Frontal cortex (tissue), 4 donors: ENCODE measurements at places on chromosomes 5 and 9.
A peak's percentile ranks its signal among the peaks of the same experiment; 100 is the strongest.

DNA sequence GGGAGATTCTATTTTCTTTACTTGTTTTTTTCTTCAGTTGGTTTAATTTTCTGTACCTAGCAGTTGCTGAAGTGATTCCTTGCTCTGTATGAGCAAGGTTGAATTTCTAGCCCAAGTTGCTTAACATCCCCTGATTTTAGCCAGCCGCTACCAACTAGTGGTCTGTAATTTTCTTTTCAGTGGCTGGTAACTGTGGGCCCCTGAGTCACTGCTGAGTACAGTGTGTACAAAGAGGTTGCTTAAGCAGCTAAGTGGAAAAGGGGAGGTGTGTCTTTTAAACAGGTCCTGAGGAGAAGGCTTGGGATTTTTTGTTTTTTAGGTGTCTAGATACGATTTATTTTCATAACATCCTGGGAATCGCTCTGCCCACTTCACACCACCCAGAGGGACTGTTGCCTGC, 254.7 kb downstream of the NR3C1 start:
- DNase-seq: no peak

DNA sequence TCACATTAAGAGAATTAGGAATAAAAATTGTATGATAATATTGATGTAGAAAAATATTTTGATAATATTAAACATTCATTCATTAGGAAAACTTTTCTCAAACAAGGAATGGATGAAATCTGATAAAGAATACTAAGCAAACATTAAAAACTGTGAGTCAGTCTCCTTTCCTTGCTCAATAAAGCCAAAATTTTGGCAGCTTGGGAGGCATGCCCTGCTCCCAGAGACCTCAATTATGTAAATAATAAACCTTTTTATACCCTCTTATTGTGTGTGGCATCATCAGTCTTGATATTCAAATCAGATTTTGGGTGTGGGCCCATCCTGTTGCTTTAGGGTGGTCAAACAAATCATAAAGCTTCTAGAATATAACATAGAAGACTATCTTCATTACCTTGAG, 36.6 kb upstream of the CCL21 start:
- DNase-seq: no peak

- DNase-seq: no peak
Observed at GRCh38 chr9:94936419-94936818, 209.9 kb downstream of the AOPEP start.

DNA sequence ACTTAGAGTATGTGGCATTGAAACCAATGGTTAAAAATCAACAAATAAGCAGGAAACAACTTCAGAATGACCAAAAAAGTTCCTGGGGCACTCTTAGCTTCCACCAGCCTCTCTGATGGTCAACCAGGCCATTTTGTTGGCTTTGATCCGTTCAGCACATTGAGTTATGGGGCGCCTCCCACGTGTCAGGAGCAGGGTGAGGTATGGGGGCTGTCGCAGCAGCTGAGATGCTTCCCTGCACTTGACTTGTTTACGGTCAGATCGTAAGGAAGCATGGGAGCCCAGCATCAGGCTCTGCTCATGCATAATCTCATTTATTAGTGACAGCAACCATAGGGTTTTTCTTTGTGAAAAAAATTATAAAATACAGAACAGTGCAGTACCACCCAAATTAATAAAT, 16.7 kb downstream of the SYK start:
- no peak for DNase-seq

- DNase-seq: no peak
Observed at GRCh38 chr9:69157751-69158466, 16.2 kb upstream of the TJP2 start.

DNA sequence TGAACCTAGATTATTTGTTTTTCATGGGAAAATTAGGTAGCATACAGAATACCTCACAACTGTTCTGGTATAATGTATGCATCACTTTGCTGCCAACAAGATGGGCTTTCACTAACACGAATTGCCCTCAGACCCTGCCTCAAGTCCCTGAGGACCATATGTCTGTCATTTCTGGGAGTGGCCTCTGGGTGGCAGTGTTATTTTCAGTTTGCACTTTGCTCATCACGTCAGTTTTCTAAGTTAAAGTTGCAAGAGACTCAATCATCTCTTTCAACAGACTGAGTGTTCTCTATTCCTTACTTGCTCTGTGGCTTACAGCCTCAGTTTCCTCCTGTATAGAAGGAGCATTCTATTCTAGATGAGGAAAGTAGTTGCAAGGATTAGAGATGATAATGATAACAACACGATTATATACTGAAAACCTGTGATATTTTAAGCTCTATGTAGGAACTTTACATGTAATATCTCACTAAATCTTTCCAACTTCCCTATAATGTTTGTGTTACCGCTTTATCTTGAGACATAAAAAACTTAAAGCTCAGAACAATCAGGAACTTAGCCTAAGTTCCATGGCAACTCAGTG, 55.7 kb downstream of the TSSK1B start:
- DNase-seq: peak; percentile 57

DNA sequence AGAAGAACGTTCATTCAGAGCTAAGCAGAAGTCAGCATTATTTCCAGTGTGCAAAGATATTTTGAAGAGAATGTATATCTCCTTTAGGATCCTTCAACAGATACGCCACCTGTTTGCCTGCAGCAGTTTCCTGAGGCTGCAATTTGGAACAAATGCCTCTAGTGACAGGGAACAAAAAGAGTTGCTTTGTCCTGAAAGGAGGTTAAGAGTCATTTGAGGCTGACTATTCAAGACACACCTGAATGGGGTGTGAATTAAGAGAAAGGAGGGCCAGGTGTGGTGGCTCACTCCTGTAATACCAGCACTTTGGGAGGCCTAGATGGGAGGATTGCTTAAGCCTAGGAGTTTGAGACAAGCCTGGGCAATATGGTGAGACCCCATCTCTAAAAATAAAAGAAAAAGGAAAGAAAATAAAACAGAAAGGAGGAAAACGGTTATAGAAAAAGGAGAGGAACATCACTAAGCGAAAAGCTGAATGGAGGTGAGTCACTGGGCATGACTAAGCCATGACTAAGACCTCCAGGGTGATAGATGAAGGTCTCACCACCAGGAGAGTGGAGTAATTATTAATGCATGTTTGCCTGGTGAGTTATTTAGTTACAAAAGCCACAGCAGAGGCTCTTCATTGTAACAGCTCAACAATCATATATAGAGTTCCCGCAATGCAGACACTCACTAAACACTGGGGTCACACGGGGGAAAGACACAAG, 255.2 kb upstream of the TNC start:
- no peak for DNase-seq

- no peak for DNase-seq
Observed at GRCh38 chr5:33441241-33442177, 744 bp downstream of the TARS1 start.

- DNase-seq: no peak
Observed at GRCh38 chr9:89598926-89599325, 5.9 kb upstream of the GADD45G start.

- DNase-seq: no peak
Observed at GRCh38 chr9:79362100-79363081, 209.4 kb upstream of the TLE4 start.

DNA sequence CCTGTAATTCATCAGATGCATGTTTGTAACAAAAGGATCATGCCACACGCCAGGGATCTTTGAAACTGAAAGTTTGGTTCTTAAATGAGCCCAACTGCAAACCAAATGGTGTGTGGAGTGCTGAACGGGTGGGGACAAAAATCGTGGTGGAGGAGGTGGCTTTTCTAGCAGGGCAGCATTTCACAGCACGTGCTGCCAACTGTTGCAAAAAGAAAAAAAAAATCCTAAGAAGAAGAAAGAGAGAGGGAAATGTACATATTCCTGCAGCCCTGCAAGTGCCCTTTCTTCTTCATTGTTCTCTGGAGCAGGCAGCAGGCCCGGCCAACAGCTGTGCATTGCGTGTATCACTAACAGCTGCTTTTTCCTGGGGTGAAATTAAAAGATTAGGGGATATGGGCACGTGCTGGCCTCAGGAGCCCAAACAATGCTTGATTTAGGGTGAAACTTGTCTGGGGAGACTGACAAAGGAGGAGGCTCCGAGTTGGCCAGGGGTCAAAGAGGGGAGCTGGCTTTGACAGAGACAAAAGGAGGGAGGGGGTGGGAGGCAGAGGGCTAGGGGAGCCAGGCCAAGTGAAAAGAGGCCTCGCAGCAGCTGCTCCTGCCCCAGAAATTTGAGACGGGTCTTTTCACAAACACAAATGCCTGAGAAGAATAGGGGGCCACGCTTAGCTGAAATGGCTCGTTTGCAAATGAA, 73.0 kb downstream of the GADD45G start:
- no peak for DNase-seq
